ENCODE measurements at places on chromosomes 16 and 17.
A peak's percentile ranks its signal among the peaks of the same experiment; 100 is the strongest.

GRCh38 chr17:50848711-50849110 lies 13.3 kb downstream of the WFIKKN2 start:
- DNase-seq, result no peak

GRCh38 chr16:54847207-54847606 lies 83.5 kb upstream of the IRX5 start:
- DNase-seq, result no peak

GRCh38 chr17:63433746-63434591 lies 12.1 kb downstream of the CYB561 start:
- no peak for DNase-seq

DNA sequence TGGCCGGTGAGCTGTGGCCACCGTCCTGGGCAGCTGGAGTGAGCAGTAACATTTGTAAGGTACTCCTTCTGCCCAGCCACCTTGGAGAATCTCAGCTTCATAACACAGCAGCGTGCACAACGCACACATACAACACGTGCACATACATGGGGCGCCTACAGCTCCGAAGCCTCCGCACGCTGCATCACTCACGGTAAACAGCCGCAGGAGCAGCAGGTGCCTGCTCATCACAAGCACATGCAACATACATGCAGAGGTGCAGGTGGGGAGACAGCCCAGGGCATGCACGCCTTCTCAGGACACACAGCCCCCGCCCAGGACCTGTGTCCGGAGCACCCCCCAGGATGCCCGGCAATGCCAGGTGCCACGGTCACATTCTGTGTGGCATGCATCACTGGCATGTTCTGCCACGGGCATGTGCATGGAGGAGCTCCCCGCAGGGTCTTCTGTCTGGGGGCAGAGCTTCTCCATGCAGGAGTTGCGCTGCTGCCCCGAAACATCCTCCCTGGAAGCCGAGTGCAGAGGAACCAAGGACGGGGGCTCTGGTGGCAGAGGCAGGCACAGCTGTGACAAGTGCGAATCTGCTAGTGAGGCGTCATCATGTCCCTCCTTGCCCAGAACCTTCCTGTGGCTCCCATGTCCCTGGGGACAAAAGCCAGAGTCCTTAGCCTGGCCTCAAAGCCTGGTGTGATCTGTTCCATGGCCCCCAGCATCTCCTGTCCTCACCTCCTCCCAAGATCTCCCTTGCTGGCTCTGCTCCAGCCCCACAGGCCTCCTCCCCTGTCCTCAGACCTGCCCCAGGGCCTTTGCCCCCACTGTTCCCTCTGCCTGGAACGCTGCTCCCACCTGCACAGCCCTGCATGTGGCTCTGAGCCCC lies 184.0 kb upstream of the GSE1 start:
- no peak for DNase-seq

DNA sequence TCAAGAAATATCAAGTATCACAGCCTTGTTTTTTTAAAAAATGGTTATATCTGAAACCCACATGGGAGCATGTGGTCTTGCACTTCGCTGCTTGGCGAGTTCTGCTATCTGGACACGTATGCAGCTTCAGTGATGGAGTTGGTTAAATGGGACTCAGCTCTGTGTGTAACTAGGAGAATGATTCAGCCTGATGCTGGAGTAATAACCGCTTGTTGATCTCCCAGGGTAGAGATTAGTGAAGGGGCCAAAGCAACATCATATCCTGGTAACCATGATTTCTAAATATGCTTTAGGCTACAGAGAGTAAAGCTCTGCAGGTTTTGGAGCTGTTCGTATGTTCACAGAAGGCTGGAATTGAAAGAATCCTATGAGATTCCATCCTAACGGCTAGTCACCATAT lies 63.2 kb downstream of the IQCK start:
- no peak for DNase-seq

- DNase-seq, result no peak
These were observed 210.0 kb downstream of the C16orf95 start for GRCh38 chr16:87107201-87107600.

GRCh38 chr17:48550502-48551213 lies 5.7 kb upstream of the HOXB2 start:
- DNase-seq, result no peak

DNA sequence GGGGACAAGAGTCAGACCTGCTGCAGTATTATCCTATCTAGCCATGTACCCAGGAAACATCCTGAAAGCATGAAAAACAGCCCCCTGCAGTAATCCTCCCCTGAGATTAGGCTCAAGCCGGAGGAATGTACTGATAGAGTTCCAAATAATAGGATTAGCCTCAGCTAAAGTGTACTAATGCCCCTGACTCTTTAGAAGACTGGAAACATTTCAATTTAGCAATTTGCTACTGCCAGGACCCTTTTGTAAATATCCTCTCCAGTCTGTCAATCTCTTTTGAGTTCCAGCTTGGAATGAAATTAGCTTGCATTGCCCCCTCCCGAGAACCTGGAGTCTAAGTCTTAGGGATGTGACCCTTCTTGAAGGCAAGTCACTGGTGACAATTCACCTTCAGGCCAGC lies 110.8 kb upstream of the DNAH9 start:
- DNase-seq, result no peak

- DNase-seq, result no peak
These were observed 2231.0 kb downstream of the TP53TG3F start for GRCh38 chr16:35690413-35690812.

- no peak for DNase-seq
These were observed 28.7 kb downstream of the MEAK7 start for GRCh38 chr16:84475643-84476240.

DNA sequence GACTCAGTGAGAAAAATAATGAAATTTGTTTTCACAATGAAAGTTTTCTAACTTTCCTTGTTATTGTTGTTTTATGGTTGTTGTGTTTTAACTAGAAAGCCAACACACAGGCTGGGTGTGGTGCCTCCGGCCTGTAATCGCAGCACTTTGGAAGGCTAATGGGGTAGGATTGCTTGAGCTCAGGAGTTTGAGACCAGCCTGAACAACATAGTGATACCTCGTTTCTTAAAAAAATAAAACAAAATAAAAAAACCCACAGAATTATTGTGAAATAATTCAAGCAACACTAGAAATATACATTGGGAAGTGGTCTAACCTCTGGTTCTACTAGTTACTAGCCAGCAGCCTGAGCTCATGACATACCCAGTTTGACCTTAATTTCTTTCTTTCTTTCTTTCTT lies 630 bp downstream of the MILR1 start:
- no peak for DNase-seq

GRCh38 chr17:9421525-9421924 lies 154.1 kb downstream of the STX8 start:
- DNase-seq, result no peak

DNA sequence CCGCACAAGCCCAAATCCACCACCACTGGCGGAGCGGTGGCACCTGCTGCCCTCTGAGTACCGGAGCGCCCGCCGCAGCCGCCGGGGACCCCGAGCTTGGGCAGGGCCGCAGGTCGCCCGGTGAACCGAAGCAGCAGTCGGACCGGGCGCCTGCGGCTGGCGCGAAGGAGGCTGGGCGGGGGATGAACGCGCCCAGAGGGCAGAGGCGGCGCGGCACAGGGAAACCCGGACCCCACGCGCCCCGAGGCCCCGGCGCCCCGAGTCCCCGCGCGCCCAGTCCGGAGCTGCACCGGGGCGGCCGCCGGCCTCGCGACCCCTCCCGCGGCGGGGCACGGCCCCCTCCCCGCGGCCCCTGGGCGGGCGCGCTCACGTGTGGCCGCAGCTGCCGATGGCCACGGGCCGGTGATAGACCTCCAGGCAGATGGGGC lies 393 bp downstream of the RNF166 start:
- DNase-seq, result no peak

- DNase-seq, result no peak
These were observed 11.6 kb upstream of the CSNK1D start for GRCh38 chr17:82285141-82285540.

GRCh38 chr16:29994600-29995323 lies 655 bp downstream of the HIRIP3 start:
- DNase-seq, result no peak

- no peak for DNase-seq
These were observed 81.4 kb downstream of the MRM1 start for GRCh38 chr17:36682773-36683172.

GRCh38 chr17:80035937-80036714 lies at the start of gene CCDC40:
TSS of gene CCDC40 (plus strand) at chr17:80036642. CDS start at chr17:80036663, 21 bp downstream.
- peak; percentile 74 for DNase-seq

- DNase-seq, result peak; percentile 78
These were observed 10.9 kb downstream of the NHERF1 start for GRCh38 chr17:74759243-74759801.

DNA sequence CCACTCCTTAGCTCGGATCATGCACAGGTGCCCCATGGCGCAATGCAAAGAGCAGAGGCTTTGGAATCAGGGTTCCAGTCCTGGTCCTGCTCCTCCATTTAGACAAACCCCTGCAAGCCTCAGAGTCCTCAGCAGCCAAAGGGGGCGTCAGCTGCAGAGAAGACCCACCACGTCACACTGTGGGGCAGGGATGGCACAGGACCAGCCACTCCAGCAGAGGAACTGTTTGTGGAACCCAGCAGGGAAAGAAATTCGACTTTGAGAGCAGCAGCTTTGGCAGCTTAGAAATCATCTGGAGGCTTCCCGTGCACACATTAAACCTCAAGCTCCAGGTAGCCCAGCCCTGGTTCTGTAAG lies 25.2 kb downstream of the C17orf100 start:
- no peak for DNase-seq

DNA sequence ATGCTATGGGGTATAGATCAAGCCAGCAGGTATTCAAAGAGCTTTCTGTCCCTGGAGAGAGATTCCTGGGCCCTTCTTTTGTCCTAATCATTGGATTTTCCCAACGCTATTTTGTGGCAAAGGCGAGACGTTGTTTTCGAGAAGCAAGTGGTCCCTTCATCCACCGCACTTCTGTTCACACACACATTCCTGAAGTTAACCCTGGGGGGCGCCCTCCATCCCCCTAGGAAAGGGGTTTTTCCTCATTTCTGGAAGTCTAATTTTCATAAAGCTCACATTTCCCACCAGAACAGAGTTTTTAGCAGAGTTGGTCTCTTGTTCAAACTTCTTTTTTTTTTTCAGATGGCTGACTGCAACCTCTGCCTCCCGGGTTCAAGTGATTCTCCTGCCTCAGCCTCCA lies 11.9 kb downstream of the SCGB1C2 start:
- DNase-seq, result no peak

DNA sequence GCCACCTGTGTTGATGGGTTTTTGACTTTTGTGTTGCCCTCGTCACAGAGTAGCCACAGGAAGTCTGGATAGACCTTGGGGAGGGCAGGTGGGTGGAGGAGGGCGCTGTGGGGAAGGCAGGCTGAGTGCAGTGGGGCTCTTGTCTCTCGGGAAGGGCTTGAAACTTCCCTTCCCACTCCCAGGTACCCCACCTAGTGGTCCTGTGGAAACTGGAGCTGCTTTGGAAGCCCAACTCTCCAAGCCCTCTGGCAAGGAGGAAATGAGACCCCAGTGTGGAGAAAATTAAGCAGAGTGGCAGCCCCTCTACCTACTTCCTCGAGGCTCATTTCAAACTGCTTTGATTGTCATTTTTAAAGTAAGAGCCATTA lies 9.2 kb downstream of the CA5A start:
- DNase-seq, result no peak

GRCh38 chr17:1322480-1322879 lies 43.0 kb downstream of the TRARG1 start:
- DNase-seq, result no peak

DNA sequence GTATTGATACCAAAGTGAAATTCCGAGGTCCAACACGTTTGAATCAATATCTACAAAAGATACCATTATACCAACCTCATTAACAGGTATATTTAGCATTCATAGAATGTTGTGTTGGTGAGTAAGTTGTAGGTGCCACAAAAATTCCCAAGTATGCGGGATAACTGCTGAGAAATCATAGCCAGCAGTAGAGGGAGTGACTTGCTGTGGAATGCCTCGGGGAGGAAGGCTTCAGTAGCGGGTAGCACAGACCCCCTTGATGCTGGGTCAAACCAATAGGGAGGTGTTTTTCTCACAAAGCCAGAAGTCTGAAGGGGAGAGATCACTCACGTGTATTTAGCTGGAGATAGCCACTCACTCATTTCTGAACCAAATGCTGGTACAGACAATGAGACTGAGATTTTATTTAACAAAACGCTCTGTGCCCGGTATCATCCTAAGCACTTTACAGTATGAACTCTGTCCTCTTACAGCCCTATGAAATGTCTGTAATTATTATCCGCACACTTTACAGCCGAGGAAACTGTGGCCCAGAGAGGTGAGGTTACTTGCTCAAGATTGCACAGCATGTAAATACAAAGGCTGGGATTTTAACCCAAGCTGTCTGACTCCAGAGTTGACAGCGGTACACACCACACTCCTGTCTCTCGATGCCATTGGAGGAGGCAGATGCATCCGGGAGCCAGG lies 23.1 kb downstream of the HSBP1 start:
- no peak for DNase-seq

DNA sequence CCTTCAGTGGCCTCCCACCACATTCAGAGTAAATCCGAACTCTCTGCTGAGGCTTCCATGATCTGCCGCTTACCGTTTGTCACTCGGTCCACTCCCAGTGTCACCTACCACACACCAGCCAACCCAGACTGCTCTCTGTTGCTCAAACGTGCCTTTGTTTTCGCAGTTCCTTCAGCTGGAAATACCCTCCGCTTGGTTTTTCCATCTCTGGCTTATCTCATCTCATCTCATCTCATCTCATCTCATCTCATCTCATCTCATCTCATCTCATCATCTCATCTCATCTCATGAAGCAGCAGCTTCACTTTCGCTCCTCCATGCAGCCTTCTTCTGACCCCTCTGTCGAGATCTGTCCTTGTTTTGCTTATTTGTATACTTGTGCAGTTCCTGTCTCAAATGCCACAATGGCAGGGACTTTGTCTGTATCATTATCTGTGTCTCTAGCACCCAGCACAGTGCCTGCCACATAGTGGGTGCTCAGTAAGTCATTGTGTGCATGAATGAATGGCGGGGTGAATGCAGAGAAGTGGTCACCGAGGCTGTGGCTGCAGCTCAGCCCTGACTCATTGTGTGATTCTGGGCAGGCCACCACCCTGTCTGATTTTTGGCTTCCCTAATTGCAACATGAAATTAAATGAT lies 3.8 kb upstream of the SNX20 start:
- no peak for DNase-seq

GRCh38 chr17:6938637-6939036 lies 57.2 kb upstream of the ALOX12 start:
- no peak for DNase-seq

GRCh38 chr17:58282442-58282841 lies 1.7 kb upstream of the MPO start:
- DNase-seq, result no peak

DNA sequence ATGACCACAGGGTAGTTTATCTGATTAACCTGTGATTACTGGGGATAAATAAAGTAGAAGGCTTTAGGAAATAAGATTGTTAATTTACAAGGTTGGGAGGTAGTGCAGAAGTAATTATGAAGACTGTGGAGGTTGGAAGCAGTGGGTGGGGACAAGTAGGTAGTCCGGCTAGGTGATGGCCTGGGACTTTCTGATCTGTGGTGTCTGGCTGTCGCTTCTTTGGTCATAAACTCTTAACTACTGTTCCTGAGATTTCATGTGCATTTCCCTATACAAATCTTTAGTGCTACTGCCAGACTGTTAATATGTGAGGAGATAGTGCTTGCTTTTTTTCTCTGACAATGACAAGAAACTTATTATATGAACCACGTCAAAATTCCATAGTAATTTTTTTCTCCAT lies 19.5 kb upstream of the HNF1B start:
- DNase-seq, result no peak

GRCh38 chr16:87028481-87029320 lies 288.5 kb downstream of the C16orf95 start:
- no peak for DNase-seq

GRCh38 chr17:21113049-21113690 lies 13.6 kb upstream of the DHRS7B start:
- no peak for DNase-seq
